IMR-90 (cell line): ENCODE measurements at places on chromosomes 1 and 21. TPM values are rescaled to one million over a fixed set of nuclear protein-coding genes. Genes with fewer than 3 reads are reported as not detected.

The DISP1 gene
- 4.7 and 5.2 TPM in 2 replicates for total RNA-seq

The C1orf94 gene
- not detected in 2 replicates for total RNA-seq

The S100A7 gene
- total RNA-seq = not detected in 2 replicates

The RNU1-4 gene
- total RNA-seq = under 0.01 TPM in 2 replicates

The MIXL1 gene
- not detected in 2 replicates for total RNA-seq

The CFAP107 gene
- not detected in 2 replicates for total RNA-seq

The PDZK1IP1 gene
- not detected in 2 replicates for total RNA-seq

The FAM89A gene
- 6.8 and 7.5 TPM in 2 replicates for total RNA-seq

The C1QB gene
- total RNA-seq = not detected in 2 replicates

The MYOM3 gene
- total RNA-seq = not detected in 2 replicates

The GNG5 gene
- 30.8 and 36.4 TPM in 2 replicates for total RNA-seq

The RXRG gene
- total RNA-seq = not detected in 2 replicates

The TMEM222 gene
- 19.9 and 21.7 TPM in 2 replicates for total RNA-seq

The GCSAML gene
- total RNA-seq = not detected in 2 replicates

The ST6GALNAC5 gene
- total RNA-seq = 2.8 and 3.4 TPM in 2 replicates

The GSTM1 gene
- not detected in 2 replicates for total RNA-seq

The TDRD5 gene
- not detected in 2 replicates for total RNA-seq

The CNTN2 gene
- total RNA-seq = 0.28 TPM in 1 of 2 replicates, not detected in the other

The SEMA4A gene
- total RNA-seq = 0.18 and 0.28 TPM in 2 replicates

The SNX27 gene
- 25.6 and 34.4 TPM in 2 replicates for total RNA-seq

The SLC66A1 gene
- 6.8 and 7.5 TPM in 2 replicates for total RNA-seq

The SPATA46 gene
- not detected in 2 replicates for total RNA-seq

The ADCY10 gene
- total RNA-seq = under 0.01 TPM in 2 replicates

The MX2 gene
- 0.54 and 0.56 TPM in 2 replicates for total RNA-seq
